CD8-positive, alpha-beta memory T cell (primary cell): ENCODE measurements at places on chromosomes 12 and 14. TPM values are rescaled to one million over a fixed set of nuclear protein-coding genes. Genes with fewer than 3 reads are reported as not detected.

DNA sequence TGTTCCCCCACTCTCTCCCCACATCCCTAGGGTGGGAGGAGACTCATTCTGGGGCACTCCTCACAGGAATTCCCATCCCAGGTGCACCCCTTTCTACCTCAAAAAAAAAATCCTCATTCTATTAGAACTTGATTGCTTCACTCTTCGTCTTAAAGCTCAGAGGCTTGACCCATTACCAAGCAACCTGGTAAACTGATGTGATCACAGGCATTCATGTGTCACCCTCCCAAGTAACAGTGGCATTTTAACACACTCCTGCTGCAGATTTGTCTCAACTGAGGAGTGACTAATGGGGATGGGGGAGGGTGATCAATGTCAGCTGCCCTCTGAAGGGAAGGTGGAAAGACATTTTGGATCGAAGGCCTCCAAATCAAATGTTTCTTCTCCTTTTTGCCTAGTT lies 78.1 kb upstream of the PTHLH start:
- no peaks in the 10 kb centered on the region for H3K36me3 ChIP-seq
- no peaks in the 10 kb centered on the region for H3K4me1 ChIP-seq
- no peaks in the 10 kb centered on the region for H3K27me3 ChIP-seq
- no peak for DNase-seq

GRCh38 chr12:116055895-116056607 lies 221.4 kb downstream of the MED13L start:
- H3K36me3 ChIP-seq: no peaks in the 10 kb centered on the region
- H3K27me3 ChIP-seq: no peaks in the 10 kb centered on the region
- H3K4me1 ChIP-seq: peaks cover 12% of the 10 kb centered on the region
- H3K4me3 ChIP-seq: no peak overlapping the region
- H3K27ac ChIP-seq: no peak overlapping the region

GRCh38 chr12:94721173-94721572 lies 70.8 kb upstream of the TMCC3 start:
- no peaks in the 10 kb centered on the region for H3K27me3 ChIP-seq
- H3K4me1 ChIP-seq: no peaks in the 10 kb centered on the region
- no peaks in the 10 kb centered on the region for H3K36me3 ChIP-seq
- no peak overlapping the region for H3K27ac ChIP-seq

Gene SMARCC2
- 107 TPM for total RNA-seq

DNA sequence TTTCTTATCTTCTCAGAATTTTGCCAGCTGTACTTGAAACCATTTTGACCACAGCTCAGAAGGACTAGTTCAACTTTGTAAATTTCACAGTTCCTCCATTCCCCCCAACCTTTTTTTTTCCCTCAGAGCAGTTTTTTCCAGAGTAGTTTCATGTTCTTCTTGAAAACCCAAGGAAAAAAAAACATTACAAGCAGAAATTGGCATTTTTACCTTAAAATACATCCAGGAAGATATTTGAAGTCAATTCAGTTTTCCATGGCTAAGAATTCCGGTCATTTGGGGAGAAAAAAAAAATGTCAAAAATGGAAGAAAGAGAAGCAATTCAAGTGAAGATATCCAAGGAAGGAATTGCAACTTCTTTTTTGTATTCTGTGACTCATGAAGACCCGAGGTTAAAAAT lies 39.5 kb downstream of the SYNE2 start:
- H3K36me3 ChIP-seq: no peaks in the 10 kb centered on the region
- peaks cover 9% of the 10 kb centered on the region for H3K4me1 ChIP-seq
- H3K27ac ChIP-seq: no peak overlapping the region
- H3K4me3 ChIP-seq: no peak overlapping the region
